Activated T-cell treated with anti-CD3 and anti-CD28 coated beads, Interleukin-2, amount 50 U/mL, for 24 hours (primary cell): ENCODE measurements at places on chromosomes 4 and X.

DNA sequence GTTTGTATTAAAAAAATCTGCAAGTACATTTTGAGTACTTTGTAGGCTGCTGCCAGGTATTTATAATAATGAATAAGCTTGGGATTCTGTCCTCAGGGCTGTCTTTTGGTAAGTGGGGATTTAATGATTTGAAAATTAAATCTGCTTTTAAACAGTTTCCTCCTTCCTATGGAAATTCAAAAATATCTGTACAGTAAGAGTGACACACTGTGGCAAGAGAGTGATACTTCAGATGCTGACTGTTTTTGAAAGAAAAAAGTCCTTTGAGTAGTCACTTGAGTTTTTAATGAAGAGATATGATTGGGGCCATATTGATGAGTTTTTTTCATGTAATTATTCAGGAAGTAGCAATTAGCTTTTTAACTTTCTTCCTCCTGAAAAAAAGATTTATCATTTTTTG is 49.2 kb downstream of the SMARCAD1 start:
- no peak for DNase-seq

DNA sequence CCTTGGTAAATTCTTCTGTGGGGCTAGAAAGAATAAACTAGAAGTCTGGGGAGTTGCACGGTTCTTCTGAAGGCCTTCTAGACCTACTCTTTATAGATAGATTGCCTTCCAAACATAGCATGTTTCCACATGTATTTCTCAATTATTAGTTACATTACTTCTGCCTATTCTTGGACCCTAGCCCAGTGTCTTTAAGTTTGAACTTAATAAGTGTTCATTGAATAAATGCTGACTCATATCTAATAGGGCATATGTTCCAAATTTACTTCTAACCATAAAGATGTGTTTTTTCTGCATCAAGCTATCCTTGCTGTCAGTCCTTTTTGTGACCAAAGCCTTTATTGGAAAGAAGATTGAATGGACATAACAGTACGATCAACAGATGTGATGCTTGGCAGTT is 503.6 kb upstream of the ZFP42 start:
- DNase-seq: no peak

- DNase-seq: no peak
These were observed 8.6 kb downstream of the SHOX start for GRCh38 chrX:639151-639550.

DNA sequence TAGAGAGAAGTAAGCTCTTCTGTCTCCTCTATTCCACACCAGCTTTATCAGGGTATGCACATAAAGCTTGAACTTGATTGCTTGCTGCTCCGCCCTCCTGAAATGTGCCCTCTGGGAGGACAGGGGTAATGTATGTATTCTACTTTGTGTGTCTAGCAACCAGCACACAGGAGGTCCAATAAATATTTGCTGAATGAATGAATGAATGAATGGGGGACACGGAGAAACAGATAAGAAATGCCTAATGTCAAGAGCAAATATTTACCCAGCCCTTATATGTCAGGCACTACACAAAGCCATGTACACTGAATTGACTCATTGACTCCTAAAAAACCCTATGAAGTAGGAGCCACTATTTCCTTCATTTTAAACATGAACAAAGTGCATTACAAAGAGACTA is 2.3 kb upstream of the MSL3 start:
- no peak for DNase-seq

DNA sequence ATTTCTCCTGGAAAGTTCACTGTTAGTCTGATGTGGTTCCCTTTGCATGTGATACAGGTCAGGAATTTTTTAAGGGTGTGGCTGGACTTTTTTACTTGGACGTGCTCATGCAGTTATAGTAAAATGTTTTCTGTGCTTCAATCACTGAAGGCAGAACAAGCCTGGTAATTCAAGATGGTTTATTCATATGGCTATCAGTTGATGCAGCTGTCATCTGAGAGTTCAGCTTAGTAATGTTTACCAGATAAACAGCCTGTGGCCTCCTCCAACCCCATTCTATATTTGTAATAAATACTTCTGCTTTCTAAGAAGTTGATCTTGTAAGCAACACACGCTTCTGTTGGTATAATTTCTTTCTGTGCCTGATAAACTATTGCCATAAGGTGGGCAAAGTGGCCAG is 2105.9 kb downstream of the ARAP2 start:
- DNase-seq: no peak

GRCh38 chrX:153573984-153574383 is 25.0 kb downstream of the CCNQ start:
- DNase-seq: no peak

DNA sequence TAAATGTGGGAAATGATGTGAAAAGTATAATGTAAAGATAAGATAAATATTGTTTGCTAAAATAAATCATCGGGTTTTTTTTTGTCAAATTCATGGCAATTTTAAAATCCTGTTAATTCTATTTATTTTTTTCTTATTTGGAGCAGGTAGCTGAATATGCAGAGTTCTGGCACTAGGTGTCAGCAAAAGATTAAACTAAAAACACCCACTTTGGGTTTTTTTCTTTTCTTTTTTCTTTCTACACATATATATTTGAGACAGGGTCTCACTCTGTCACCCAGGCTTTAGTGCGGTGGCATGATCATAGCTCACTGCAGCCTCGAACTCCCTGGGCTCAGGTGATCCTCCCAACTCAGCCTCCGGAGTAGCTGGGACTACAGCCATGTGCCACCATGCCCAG is 6.9 kb upstream of the RAP2C start:
- DNase-seq: no peak

GRCh38 chr4:168713253-168713652 is 216.4 kb downstream of the PALLD start:
- DNase-seq: no peak

DNA sequence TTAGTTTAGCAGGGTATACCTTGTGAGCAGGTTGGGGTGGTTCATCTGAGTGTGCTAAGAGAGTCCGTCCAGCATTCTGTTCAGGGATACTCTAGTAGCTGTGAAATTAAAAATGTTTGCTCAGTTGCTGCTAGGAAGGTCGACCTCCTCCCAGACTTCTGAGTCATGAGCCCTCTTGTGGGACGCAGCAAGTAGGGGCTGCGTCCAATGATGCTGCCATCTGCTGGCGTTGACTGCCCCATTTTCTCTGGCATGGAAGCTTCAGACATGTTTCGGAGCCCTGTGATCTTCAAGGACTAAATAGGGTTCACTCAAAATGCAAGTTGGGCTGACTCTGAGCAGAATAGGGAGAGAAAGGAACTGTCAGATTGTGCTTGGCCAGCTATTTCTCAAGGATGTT is 201.0 kb upstream of the ARSJ start:
- peak; percentile 61 for DNase-seq

DNA sequence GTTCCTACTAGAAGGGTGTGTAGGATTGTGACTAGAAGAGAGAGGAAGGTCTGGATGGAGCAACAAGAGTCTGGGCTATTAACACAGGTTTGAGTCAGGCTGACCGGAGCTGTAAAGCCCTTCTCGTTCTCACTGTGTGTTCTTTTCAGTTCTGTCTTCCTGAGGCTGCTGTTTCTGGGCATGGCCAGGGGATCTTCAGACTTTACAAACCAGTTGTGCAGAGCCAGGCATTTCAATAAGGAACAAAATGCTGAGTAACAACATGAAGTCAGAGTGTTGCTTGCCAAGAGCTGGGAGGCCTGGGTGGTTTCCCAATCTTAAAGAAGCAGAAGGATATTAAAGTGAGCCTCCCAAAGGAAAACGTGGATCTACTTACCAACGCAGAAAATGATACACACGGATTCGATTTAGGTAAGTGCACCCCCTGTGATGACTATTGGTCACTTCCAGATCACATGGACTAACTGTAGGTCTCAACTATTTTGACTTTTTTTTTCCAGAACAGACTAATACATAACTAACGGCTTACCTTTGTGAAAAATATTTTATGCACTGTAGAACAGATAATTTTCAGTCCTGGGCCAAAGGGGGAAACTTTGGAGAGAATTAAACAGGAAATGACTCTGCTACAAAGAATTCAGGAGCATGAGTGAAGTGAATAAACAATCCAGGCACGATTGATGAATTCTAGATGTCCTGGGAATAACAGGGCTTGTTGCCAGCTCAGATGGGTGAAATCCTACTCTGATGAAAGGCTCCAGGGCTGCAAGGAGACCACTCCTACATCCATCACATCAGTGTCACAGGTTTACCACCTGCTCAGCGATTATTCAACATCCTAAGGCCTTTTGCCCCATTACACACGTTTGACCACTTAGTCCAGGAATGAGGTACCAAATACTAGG is 94.5 kb downstream of the ANXA3 start:
- no peak for DNase-seq

DNA sequence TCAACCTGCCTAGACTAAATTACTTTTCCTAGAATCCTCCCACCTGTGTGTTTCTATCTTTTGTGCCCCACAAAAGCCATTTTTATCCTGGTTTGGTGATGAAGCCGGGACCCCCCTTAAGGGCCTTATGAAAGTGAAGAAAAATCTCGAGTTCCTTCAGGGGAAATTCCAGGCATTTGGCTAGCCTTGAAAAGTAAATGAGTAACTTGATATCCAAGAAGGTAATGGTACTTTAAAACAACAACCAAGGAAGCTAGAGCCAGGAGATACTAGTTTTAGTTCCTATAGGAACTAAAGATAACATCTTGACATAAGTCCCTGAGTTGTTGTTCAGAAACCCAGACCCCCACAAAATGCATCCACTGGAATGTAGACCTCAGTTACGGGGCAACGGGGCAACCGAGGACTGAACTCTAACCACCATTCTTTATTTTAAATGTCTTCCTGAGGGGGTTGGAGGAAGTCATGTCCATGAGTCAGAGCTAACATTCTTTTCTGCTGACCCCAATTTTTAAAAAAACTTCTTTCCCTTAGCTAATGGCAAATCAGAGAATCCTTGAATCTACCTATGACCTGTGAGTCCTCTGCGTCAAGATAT is 73.9 kb downstream of the VCX3A start:
- no peak for DNase-seq

DNA sequence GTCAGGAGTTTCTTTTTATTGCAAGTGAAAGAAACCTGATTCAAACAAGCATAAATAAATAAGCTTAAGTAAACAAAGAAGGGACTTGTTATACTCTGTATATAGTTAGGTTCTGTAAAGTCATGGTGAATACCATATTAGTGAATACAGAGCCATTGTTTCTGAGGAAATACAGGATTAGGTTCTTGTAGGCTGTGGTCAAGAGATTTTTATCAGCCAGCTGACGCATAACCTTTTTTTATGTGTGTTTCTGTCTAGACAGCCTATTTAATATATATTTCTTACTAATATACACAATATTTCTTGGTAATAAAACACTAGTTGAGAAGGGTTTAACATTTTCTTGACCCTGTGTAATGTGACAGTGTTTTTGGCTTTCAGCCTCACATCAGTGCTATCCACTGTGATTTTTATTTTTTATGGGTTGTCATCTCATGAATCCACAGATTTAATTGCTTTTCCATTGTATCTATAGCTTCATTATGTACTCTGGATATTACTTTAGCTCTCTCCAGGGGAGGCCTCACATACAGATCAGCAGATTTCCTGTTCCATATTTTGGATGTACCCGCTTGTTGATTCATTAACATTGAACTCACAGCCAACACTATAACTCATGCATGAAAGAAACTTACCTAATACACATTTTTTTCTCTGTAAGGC is 8.0 kb downstream of the HERC3 start:
- DNase-seq: no peak
